ENCODE measurements at places on chromosomes 6 and 20.

DNA sequence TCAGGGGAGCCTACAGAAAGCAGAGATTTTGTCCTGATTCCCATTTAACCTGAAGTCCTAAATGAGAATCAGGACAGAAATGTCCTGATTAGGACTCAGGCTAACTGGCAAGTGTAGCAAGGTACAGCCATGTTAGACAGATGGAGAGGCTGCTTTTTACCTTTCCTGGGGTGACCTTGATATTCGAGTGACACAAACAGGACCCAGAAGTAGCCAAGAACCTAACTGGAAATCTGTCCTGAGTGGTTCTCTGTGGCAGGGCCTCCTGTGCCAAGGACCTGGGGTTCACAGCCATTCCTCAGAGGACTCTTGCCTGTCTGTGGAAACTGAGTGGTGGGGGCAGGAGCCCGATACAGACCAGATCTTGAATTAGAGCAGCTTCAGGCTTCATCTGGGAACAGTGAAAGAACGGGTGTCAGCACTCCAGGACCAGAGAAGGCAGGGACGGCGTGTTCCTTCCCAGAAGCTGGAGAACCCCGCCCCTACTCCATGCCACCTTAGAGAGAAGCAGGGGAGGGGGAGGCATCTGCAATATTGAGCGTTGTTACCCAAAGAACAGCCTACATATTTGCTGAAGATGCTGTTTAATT lies 4.3 kb upstream of the FUCA2 start:
- no peak for DNase-seq

DNA sequence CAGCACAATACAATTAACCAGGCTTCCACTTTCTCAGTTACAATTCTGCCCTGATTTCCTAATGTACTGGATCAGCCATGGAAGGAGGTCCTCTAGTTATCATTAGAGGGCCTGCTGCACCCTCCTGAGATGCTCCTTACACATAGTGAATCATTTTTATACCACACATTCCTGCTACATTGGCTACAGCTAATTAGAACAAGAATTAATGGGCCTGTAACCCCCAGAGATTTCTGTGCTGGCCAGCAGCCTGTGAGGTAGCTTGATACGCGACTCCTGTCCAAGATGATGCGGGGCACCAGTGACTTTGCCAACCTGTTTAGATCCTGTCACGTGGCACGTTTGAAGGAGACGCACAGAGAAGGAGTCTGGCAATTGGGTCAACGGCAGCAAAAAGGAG lies 422.8 kb downstream of the EPM2A start:
- DNase-seq: no peak

- DNase-seq: no peak
These were observed 7.0 kb downstream of the KAT14 start for GRCh38 chr20:18144541-18145099.

GRCh38 chr6:168109171-168109570 lies 30.2 kb upstream of the FRMD1 start:
- DNase-seq: no peak

GRCh38 chr20:46743088-46743487 lies 33.6 kb downstream of the SLC2A10 start:
- no peak for DNase-seq

GRCh38 chr6:42243046-42243445 lies 25.4 kb upstream of the MRPS10 start:
- DNase-seq: no peak

DNA sequence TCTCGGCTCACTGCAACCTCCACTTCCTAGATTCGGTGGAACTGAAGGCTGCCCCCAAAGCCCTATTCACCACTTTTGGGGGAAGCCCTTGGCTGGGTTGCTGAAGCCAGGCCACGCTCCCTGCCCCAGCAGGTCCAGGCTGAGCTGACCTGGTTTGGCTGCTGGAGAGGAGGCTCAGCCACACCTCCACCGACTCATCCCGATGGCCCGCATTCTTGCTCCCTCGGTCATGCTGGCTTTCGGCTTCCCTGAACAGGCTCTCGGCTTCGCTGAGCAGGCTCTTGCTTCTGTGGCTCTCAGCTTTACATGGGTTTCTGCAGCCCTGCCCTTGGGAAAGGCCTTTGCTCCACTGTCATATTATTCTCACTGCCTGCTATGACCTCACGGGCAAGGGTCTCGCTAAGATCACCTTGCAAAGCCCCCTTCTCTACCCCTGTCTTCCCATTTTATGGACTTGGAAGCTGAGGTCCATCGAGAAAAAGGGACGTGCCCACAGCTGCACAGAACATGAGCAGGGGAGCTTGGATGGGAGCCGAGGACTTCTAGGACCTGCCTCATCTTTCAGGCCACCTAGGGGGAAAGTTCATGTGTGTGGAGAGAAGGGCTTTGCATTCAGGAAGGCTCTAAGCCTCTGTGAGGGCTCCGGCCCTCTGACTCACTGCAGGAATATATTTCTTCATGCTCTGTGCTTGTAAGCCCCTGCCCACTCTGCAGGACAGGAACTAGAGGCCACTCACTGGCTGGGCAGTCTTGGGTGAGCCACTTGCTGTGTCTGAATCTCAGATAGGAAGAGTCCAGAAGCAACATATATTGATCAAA lies 15.6 kb downstream of the ARHGAP40 start:
- no peak for DNase-seq

GRCh38 chr6:141212296-141212695 lies 920.4 kb upstream of the GJE1 start:
- DNase-seq: no peak

- no peak for DNase-seq
These were observed 223.9 kb upstream of the THEMIS start for GRCh38 chr6:128124713-128125112.

DNA sequence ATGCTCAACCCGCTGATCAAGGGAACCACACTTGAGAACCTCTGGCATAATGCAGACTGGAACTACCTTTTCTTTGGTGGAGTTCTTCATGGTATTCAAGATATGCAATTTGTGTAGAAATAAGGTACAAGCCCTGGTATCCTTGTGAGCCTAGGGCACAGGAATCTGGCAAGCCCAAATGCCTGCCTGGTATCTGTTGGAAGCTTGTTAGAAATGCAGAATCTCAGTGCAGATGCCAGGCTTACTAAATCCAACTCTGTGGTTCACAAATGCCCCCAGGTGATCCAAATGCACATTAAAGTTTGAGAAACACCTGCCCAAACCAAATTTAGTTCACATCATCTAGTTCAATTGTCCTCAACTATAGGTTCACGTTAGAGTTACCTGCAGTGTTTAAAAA lies 159.8 kb upstream of the LAMP5 start:
- DNase-seq: no peak

- DNase-seq: no peak
These were observed 68.9 kb upstream of the SCGN start for GRCh38 chr6:25583099-25583498.

GRCh38 chr6:152300517-152300916 lies 336.6 kb downstream of the SYNE1 start:
- no peak for DNase-seq

DNA sequence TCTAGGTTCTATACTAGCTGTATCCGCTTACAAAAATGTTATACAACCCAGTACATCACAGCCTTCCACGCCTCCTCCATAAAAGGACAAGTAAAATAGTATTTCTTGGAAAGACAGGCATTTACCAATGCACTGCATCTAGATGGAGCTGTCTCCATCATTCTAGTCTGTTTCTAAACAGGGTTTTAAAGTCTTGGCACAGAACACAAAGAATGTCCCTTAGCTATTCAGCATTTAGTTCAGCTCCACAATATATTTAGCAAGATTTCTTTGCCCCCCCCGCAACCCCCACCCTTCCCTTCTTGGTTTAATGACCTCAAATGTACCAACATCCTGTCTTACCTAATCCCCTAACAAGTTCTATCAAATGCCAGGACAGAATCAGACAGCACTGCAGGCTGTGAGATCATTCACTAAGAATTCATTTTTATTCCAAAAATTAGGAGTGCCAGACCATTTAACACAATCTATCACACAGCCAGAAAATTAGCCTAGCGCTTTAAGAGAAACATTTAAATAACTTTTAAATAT lies 198.6 kb downstream of the BACH2 start:
- peak; percentile 95 for DNase-seq

- DNase-seq: peak; percentile 42
These were observed 66.1 kb downstream of the B4GALT5 start for GRCh38 chr20:49647550-49647949.

- peak; percentile 26 for DNase-seq
These were observed 2.6 kb upstream of the GPSM3 start for GRCh38 chr6:32194825-32195651.

DNA sequence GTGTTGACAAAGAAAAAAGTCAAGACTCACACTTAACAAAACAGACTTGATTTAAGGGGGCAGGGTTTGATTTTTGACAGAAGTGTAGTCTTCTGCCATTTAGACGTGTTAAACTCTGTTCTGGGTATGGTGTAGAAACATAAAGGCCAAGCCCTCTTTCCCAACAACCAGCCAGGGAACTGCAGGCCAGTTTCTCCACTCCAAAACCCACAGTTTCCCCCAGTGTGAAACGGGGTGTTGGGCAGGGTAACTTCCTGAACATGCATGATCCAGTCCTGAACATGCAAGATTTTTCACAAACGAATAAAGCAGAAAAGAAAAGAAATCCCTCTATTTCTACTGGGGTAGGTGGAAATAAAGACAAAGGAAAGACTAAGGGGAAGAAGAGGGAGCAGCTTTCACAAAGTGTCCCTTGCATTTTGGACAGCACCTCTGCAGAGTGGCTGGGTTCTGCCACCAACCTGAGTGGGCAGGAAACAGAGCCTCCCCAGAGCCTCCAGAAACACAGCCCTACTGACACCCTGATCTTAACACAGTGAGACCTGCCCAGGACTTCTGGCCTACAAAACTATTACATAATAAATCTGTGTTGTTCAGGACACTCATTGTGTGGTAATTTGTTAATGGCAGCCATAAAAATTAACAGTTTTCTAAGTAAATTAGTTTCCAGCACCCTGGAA lies 7.5 kb downstream of the APMAP start:
- no peak for DNase-seq

GRCh38 chr20:22686097-22686496 lies 101.7 kb upstream of the FOXA2 start:
- peak; percentile 40 for DNase-seq

DNA sequence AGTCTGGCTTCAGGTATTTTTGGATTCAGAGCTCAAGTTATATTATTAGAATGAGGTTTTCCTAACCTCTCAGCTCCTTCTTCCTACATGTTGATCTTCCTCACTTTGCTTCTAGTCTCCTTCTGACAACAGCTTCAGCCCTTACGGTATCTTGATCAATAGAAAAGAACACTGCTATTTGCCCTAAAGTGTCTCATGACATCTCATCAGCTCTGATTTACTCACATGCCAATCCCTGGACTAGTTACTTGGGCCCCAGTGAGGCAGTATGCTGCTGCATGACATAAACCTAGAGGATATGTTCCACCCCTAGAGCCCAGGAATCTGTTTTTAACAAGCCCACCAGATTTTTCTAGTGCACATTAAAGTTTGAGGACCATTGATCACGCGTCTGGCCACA lies 110.3 kb downstream of the UNC5CL start:
- no peak for DNase-seq

DNA sequence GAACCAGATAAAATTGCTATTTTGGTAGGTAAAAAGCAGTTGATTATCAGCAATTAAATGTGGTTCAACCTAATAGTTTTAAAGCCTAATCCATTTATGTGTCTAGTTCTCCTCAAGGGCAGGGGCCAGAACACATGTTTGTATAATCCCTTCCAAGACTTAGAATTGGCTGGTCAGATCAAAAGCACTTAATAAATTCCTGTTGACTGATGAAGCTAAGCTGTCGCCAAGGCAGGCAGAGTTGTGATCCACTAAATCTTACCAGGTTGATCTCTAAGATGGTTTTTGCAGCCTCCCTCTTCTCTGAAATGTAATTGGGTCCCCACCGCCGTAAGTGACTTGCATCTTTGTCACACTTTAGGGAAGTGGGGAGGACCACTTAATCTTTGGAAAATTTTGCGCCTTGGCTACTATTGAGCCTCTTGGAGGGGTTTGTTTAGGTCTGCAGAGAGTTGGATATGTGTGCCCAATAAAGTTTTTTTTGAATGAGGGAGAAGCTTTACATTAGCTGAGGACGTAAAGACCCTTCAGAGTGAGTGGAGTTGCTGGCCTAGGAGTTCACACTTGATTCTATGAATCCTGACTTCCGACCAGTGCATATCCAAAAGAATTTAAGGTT lies 65.9 kb downstream of the PHF20 start:
- no peak for DNase-seq

- no peak for DNase-seq
These were observed 242.5 kb downstream of the TTLL2 start for GRCh38 chr6:167567142-167568033.

DNA sequence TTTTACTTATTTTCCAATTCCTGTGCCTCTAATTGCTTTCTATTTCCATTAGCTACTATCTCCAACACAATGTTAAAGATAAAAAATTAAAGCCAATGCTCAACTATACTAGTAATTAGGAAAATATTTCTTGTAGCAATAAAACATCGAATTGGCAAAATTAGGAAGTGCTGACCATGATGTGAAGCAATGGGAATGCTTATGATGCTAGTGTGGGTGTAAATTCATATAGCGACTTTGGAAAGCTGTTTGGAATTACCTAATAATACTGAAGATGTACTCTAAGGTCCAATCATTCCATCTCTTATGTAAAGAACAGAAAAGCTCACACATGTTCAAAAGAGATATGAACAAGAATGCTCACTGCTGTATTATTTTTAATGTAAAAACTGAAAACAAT lies 78.2 kb downstream of the UBE3D start:
- DNase-seq: no peak

GRCh38 chr6:140082867-140083297 lies 708.4 kb upstream of the CITED2 start:
- DNase-seq: peak; percentile 88

GRCh38 chr20:4814696-4815252 lies 93.1 kb downstream of the PRND start:
- no peak for DNase-seq

DNA sequence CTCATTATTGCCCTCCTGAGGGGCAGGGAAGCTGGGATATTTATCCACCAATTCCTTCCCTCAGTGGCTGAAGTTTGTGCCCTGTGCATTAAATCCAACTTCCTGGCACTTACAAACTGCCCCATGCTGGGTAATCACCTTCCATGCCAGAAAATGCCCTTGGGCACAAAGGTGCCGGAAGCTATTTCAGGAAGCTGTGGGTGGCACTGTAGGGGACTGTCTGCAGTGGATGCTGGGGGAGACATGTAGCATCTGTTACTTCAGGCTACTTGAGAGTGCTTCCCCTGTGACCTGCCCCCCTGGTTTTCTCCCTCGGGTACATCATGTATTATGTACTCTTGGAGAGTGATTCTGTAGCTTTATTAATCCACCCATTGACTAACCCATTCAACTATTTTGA lies 24.7 kb upstream of the RALGAPA2 start:
- no peak for DNase-seq

DNA sequence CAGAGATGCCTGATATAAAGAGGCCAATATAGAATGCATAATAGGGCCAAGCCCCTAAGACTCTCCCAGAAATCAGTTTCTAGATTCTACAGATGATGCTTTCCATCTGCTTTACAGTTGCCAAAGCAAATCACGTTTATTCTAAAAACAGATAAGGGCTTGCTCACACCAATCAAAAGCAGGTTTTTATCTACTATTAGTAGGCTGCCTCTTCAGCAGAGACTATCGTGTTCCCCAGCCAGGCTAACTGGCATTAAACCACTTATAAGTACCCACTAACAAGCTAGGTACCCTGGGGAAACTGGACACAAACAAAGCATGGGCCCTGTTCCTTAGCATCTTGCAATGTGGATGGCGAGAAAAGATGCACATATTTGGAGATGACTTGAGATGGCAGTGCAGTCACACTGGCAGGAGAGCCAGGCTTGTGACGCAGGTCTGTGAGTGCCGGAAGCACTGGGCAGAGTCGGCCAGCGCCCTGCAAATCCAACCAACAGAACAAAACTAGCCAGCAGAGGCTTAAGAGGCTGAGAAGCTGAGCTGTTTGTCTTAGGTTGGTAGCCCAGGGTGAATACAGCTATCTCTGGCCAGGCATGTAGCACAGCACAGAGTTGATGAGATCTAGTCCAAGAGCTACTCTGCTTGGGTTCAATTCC lies 73.4 kb downstream of the GFOD1 start:
- DNase-seq: no peak

Data from fibroblast of skin of left quadriceps (primary cell).